ENCODE measurements at places on chromosomes 6 and 20.

DNA sequence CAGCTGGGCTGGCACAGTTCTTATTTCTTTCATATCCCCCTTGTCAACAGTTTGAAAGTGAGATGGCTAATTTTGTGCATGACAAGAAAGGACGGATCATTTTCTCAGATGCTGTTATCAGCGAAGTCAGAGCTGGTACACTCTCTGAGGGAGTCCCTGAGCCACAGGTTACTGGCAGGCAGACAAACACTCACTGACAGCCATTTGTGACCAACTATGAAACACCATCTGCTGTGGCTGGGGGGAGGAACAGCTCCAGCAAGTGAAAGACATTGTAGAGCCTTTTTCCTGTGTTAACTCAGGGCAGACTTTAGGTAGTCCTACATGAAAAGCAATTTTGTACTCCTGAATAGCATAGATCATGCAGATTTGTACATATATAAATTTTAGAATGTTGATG, 22.2 kb downstream of the OLIG3 start:
- DNase-seq: no peak

GRCh38 chr20:10631126-10631525, 42.7 kb downstream of the JAG1 start:
- DNase-seq: no peak

DNA sequence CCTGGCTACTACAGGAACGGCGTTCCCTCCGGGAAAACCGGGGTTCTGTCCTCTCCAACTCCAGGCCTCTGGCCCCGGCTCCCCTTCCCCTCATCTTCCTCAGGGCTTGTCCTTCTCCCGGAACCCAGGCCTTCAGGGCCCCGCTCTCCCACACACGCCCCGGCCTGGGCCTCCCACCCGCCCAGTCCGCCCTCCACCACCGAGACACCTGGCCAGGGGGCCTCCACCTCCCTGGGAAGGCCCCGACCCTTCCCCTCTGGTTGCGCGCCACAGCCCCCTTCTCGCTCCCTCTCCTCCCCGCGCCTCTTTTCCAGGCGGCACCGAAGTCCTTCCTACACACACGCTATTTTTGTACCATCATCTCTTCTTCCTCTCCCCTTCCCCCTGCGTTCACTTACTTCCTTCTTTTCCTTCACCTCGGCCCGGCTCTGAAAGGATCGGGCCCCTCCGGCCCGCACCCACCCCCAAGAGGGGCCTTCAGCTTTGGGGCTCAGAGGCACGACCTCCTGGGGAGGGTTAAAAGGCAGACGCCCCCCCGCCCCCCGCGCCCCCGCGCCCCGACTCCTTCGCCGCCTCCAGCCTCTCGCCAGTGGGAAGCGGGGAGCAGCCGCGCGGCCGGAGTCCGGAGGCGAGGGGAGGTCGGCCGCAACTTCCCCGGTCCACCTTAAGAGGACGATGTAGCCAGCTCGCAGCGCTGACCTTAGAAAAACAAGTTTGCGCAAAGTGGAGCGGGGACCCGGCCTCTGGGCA, 1.3 kb upstream of the SIRPA start:
- DNase-seq: no peak

DNA sequence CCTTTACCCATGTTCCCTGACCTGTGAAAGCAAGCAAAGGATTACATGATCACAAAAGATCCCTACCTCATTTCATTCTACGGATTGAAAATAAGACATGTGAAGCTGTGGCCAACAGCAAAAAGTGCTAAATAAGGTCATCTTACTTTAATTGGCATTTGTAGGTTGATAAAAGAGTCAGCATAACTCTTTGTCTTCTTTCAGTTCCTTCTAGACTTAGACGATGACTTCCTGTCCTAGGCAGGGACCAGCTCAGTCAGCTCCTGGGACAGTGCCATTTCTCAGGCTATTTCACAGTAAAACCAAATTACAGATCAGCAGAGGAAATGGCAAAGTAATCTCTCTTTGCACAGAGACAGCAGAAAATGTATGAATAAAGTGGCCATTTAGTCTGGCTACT, 480.7 kb downstream of the RFPL4B start:
- DNase-seq: no peak

GRCh38 chr20:37727957-37728634, 34.3 kb downstream of the CTNNBL1 start:
- no peak for DNase-seq
